Forelimb muscle (tissue), 1 donor: ENCODE measurements at places on chromosomes 3 and 15. TPM values are rescaled to one million over a fixed set of nuclear protein-coding genes. Genes with fewer than 3 reads are reported as not detected.
A peak's percentile ranks its signal among the peaks of the same experiment; 100 is the strongest.

DNA sequence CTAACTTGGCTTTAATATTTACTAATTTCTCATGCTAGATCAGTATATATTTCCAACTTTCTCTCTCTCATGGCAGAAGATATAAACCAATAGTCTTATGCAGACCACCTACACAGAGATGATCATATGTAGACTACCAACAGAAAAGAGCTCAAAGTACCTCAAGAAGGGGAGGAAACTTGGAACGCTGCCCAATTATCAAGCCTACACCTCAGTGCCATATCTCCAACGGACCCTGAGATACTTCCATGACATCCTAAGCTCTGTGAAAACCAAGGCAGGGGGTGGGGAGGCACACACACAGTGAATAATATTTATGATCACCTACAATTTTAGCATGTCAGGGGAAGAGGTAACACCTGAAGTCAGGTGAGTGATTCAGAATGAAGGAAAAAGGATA is 100.6 kb downstream of the STAG1 start:
- DNase-seq = no peak

DNA sequence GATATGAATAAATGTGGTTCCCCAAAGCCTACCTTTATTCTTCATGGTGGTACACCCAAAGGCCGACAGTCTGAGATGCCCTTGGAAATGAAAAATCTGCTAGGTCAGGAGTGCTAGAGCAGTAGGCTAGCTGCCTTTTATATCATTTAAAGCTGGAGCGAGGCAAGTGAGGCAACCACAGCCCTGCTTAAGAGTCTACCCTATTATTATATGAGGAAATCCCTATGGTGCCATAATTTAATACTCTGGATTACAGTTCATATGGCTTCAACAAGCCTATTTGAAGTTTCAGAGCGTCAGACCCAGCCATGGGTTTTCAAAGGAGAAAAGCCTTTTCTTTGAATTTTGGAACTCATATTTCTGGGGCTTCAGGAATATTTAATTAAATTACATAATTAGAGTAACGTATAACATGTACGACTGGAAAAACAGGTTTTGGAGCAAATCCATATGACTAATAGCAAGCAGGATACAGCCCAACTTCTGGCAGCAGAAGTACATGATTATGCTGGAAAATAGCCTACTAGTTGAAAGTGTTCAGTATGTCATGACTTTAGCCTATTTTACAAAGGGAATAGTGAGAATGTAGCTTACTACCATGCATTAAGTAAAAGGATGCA is 18.0 kb upstream of the SLTM start:
- DNase-seq = no peak

- DNase-seq = no peak
These were observed 6.5 kb downstream of the CSRNP1 start for GRCh38 chr3:39146611-39147591.

The GASK1A gene
- polyA plus RNA-seq = 4.4 TPM

GRCh38 chr3:165644331-165644730 is 192.9 kb downstream of the BCHE start:
- DNase-seq = no peak

DNA sequence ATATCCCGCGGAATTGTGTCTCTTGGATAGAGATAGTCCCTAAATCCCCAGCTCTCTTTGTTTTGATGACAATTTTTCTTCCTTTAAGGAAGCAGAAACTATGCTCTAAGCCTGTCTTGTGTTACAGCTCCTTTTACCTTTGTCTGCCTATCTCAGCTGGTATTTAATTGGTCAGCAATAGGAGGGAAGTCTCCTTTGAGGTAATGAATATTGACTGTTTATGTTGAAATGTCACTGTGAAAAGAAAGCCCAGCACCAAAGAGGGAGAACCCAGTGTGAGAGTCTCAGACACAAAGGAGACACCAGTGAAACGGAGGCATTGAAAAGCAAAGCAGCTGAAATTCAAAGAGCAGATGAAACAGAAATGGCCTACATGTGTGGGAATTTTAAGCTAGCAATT is 372.6 kb downstream of the NR2F2 start:
- DNase-seq = no peak

GRCh38 chr3:111901637-111902036 is 42.6 kb downstream of the PHLDB2 start:
- peak; percentile 55 for DNase-seq

The FOXB1 gene
- polyA plus RNA-seq = not detected

GRCh38 chr15:69843276-69843899 is 254.3 kb downstream of the TLE3 start:
- no peak for DNase-seq

DNA sequence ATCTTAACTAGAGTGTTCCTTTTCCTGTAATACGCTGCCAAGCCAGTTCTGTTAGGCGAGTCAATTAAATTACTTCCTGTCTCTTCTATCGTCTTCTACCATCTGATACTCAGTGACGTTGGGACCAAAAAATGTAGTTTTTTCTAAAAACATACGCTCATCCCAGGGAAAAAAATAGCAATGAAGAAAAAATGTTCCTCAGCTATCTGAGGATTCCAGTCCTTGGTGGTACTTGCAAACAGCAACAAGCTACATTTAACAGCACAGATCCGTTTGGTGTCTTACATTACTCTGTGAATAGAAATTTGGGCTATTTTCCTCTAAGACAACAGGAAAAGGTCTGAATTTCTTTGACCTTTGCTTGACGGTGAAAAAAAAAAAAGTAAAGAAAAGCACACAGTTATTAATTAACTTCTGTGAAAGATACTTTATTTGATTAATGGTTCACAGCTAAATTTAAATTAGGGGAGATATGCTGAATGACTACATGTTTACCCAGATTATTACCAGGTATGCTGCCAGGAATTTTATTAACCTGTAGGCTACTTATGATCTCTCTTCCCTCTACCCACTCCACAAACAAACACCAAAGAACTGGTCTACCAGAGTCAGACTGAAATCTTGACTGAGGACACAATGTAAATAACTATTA is 254.4 kb upstream of the ZPLD1 start:
- no peak for DNase-seq

The ISLR gene
- polyA plus RNA-seq = 142 TPM

DNA sequence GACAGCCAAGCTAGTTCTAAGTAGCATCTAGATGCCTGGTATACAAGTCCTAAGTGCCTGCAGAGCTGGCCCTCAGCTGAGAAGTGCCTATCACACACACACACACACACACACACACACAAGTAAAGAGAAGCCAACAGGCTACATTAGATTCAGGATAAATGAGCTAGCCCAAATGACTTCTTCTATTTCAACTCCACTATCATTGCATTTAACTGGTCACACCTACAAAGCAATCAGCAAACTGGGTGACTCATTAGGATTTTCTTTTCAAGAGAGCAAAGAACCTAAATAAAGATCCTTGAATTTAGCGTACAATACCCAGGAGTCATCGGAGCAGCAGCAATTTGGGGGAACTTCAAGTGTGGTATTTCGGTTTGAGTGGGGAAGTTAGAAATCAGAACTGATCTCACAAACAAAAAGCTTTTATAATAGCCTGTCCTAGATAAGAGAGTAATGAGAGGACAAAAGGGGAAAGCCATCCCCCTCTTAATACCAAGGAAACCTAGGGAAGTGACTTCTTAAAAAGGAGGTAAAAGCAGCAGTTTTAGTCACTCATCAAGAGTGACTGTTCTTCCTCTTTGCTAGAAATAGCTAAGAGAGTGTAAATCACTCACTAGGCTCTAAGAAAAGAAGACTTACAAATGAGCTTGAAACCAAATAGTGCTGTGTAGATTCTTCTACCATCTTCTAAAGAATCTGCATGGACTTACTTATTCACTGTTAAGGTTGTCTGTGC is 112.7 kb downstream of the TNIK start:
- DNase-seq = no peak

DNA sequence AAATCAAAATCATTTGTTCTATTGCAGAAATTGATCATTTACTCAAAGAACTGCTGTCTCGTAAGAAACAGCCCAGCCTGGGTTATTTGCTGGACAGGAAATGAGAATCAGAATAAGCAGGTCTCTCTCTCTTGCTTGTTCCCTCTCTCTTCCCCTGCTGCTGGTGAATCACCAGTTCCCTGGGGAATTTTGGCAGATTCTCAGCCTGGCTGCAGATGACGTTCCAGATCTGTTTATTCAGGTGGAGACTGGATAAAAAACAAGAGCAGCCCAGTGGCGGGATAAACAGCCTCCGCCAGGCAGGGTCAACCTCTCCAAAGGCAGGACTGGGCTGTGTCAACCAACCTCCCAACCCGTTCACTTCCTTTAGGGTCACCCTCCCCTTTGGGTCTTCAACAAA is 72.1 kb downstream of the LRIG1 start:
- no peak for DNase-seq

GRCh38 chr3:23389686-23390085 is 186.6 kb downstream of the UBE2E2 start:
- no peak for DNase-seq

GRCh38 chr15:26051761-26052675 is 188.9 kb upstream of the ATP10A start:
- peak; percentile 53 for DNase-seq

GRCh38 chr3:111236836-111237713 is 165.5 kb downstream of the NECTIN3 start:
- no peak for DNase-seq

DNA sequence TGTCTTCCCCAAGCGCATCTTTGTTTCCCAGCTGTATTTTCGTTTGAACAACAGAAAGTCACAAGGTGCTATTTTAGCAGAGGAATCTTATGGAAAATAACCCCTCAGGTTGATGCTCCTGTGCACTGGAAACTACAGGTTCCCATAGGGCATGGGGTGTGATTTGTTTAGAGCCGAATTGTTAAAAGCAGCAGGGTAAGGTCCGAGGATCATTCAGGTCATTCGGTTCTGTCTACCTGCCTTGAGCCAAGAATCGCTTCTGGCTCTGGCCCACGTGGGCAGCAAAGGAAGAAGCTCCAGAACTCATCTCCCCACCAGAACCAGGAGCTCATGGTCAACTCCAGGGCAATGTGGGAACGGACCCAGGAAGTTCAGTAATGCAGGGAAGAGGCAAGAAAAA is 116.7 kb upstream of the TPM1 start:
- DNase-seq = no peak

DNA sequence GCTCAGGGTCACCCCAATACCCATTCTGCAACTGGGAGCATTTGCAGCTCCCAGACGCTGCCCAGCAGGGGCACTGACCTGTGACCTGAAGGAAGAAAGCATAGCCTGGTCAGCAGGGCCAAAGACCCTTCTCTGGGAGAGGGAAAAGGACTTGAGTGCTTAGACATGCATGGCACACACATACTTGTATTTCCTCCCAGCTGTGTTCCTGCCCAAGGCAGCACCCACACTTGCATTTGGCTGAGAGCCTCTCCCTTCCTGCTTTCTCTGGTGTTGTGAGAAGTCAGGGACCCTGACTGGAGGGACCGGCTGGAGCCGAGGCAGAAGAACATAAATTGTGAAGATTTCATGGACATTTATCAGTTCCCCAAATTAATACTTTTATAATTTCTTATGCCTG is 7.2 kb upstream of the LAMB2 start:
- DNase-seq = no peak
